ENCODE measurements at places on chromosomes 12 and 14.

DNA sequence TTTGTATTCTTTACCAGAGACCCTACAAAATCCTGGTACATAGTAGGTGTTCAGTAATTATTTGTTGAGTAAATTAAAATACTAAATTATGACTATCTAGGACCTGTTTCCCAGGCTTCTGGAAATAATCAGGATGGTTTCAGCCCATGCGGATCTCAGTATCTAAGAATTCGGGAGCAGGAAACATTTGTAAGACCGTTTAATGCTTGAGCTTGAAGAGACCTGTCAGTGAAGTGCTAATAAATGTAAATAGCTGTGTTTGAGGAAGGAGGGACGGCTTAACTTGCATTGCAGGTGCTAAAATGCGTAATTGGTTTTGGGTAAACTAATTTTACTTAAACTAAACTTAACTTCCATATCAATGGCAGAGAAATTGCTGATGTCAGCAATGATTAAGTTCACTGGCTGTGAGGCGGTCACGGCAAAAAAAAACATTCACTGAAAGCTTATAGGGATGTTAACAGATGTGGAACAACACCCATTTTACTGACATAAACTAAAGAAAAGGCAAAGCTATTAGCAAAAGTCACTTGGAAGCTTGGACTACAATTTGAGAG, 28.6 kb upstream of the AEBP2 start:
- DNase-seq, result no peak

GRCh38 chr14:53006931-53007562, 56.2 kb upstream of the FERMT2 start:
- no peak for DNase-seq

DNA sequence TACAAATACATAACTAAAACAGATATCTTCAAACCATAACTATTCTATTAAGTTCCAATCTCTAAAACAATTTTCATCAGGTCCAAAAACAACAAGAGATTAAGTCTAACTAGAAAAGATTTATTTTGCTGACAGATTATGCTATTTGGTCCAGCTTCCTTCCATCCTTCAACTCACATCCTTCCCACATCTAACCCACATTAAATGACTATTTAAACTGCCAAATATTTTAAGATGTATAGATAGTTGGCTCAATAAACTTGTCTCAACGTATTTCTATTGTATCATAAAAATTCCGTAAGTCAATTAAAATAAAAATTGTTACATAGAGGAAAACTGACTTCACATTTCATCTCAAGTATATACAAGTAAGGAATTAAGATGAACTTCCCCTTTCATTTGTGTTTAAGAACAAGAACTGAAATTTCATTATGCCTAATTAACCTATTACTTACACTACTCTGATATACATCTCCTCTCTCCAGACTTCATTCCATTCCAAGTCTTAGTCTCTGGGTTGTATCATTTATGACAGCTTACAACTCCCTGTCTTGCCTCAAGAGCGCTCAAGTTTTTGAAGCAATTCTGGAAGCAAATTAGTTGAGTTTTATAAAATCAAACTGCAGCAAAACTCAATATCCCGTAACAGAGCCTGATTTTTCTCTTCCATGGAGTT, 25.4 kb downstream of the PAWR start:
- no peak for DNase-seq

- DNase-seq, result no peak
Observed at GRCh38 chr14:83289896-83290295, 1756.2 kb upstream of the SEL1L start.

DNA sequence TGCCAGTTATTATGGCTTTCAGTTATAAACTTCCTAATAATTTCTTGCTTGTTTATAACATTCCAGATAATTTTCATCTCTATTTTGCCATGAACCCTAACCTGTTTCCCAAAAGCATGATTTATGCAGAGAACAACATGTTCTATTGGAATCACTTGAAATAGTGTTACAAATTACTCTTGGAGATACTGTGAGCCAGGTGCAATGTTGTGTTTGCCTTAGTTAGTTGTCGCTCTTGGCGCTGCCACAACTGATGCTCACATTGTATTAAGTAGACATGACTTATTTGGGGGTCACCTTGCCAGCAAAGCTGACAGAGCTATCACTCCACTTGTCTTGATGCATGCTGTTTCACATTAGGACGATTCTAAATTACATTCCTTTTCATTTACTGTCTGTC, 49.4 kb downstream of the TSPAN8 start:
- DNase-seq, result no peak

DNA sequence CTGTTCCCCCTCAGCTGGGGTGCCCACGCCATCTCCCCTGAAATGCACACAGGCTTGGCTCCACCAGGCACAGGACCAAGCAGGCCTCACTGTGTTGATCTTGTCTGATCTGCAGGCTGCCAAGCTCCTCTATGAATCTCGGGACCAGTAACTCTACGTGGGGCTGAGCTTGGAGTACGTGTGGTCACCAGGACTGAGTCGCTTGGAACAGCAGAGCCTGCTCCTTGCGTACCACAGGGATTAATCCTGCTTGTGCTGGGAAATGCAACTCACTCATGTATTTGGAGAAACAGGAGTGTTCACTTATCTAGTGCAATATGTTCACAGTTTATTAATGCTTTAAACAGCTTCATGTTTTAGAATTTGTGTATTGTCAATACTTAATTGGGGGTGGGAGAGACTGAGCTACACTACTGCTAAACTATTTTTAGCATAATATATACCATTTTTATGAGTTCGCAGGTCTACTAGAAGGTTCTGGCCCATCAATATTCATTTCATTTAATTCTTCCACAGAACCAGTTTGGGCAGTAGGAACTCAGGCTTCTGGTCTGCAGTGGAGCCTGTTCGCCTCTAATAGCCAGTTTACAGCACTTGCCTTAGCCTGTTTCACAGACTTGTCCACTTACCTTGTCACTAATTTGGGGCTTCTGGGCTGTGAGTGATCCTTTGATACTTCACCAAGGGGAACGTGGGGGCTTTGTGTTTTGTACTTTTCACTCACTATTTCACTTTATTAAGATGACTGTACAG, 17.4 kb downstream of the ZFYVE21 start:
- DNase-seq, result no peak

DNA sequence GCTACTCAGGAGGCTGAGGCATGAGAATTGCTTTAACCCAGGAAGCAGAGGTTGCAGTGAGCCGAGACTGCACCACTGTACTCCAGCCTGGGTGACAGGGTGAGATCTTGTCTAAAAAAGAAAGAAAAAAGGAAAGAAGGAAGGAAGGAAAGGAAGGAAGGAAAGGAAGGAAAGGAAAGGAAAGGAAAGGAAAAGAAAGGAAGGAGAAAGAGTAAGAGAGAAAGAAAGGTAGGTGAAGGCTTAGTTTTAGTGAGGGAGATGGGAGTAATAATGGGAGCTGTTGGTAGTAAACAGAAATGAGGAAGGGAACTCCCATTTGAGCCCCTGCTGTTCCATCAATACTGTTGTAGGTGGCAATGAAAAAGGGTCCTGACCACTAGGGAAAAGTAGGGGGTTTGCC, 28.8 kb downstream of the SLC24A4 start:
- no peak for DNase-seq

- no peak for DNase-seq
Observed at GRCh38 chr14:91363776-91364523, 53.7 kb downstream of the CCDC88C start.

- DNase-seq, result no peak
Observed at GRCh38 chr12:83827193-83827592, 1085.4 kb downstream of the SLC6A15 start.

DNA sequence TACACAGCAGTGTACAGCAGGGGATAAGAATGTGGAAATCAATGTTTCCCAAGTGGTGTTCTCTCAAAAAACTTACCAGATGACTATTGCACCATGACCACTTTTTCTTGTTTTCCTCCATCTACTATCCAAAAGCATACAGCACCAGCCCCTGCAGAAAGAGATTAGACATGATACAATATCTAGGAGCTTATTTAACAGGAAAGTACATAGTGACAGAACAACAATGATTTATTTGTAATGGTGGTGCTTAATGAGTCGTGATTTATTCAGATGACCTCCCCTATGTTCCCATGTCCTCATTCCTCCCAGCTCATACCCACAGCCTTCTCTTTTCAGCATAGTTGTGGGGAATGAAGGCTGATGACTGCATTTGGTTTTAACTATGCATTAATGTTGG, 413.6 kb downstream of the BTG1 start:
- no peak for DNase-seq

DNA sequence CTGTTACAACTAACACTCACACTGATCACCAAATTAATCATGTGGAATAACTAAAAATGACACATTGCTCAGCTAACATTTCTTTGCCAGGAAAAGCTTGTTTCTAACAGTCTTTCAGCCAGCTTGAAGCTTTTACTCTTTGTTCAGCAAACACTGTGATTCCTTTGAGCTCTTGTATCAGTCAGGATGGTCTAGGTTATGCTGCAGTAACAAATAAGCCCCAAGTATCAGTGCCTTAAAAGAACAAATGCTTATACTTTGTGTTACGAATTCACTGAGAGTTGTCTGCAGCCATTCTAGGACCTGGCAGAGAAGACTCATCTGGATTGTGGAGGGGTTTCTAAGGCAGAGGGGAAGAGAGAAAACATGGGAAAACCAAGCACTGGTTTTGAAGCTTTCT, 47.6 kb upstream of the PIWIL1 start:
- DNase-seq, result no peak

- DNase-seq, result no peak
Observed at GRCh38 chr12:107894589-107894988, 120.1 kb downstream of the ASCL4 start.

DNA sequence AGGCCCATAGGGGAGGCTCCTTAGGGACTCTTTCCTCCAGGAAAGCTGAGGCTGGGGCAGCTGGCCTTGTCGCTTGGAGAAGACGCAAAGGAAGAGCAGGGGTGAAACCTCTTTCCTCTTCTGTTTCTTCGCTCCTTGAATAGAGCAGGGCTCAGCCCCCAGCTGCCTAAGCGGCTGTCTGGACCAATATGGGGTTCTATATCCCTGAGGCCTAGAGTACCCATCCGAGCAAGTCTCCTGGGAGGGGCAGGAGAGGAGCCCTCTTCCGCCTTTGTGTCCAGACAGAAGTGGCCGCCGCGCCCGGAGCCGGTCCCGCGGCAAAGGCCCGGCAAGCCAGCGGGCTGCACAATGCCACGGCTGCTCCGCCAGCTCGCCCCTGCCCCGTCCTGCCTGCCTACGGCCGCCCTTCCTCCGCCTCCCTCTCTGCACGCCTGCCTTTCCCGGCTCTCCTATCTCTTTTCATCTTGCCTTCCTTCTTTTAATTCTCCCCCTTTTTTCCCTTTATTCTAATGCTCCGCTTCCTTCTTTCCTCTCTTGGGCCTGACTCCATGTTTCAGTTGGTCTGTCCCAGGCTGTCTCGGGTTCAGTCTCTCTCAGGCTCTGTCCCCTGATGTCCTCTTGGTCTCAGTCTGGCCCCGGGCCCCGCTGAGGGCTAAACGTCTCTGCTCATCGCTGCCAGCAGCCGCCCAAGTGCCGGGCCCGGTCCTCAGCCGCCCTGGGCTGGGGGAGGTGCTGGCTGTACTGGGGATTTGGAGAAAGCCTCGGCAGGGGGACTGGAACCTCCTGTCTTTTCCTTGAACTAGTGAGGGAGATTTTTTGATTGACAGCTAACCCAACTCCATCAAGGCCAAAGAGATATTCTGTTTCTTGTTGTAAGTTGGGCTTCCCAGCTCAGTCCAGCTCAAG, 2.5 kb upstream of the HOXC9 start:
- no peak for DNase-seq

GRCh38 chr14:93962701-93963601, 13.4 kb downstream of the ASB2 start:
- no peak for DNase-seq

- no peak for DNase-seq
Observed at GRCh38 chr12:11854011-11854499, 204.6 kb downstream of the ETV6 start.

DNA sequence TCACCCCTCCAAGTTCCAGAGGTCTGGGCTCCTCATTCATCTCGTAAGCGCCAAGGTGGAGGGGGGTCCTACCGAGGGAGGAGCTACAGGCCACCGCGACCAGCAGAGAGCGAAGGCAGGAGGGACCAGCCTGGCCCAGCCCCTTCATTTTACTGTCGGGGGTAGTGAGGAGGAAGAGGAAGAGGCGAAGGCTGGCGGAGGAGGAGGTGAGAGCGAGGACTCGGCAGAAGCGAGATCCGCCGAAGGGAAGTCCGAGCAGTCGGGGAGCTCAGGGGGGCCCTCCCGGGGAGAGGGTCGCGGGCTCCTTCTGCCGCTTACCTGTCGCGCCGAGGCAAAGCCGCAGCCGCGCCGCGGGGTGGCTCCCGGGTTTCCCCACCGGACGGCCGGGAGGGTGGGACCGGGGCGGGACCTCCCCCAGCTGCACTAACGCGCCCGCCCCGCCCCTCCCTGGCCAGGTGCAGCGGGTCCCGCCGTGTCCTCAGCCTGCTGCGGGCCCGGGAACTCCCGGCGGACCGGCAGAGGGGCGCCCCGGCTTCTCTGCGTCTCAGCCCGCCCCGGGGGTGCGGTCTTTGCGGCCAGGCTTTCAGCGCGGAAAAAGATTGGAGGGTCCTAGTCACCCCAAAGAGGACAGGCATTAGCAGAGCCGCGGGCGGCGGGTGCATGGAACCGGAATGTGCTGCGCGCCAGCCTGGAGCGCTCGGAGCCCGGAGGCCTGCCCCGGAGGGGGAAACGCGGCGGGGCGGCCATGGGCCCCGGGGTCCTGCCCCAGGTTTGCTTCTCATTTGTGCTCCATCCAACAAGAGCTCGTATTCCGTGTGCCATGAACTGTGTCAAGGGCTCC, at the start of gene GALNT6:
GALNT6 (minus strand) TSS at position 124 of the 841 bp plus-strand sequence. CDS start 11,625 bp downstream, outside the sequence.
- DNase-seq, result peak; percentile 70

GRCh38 chr12:114420944-114421335, 15.0 kb upstream of the TBX5 start:
- no peak for DNase-seq

DNA sequence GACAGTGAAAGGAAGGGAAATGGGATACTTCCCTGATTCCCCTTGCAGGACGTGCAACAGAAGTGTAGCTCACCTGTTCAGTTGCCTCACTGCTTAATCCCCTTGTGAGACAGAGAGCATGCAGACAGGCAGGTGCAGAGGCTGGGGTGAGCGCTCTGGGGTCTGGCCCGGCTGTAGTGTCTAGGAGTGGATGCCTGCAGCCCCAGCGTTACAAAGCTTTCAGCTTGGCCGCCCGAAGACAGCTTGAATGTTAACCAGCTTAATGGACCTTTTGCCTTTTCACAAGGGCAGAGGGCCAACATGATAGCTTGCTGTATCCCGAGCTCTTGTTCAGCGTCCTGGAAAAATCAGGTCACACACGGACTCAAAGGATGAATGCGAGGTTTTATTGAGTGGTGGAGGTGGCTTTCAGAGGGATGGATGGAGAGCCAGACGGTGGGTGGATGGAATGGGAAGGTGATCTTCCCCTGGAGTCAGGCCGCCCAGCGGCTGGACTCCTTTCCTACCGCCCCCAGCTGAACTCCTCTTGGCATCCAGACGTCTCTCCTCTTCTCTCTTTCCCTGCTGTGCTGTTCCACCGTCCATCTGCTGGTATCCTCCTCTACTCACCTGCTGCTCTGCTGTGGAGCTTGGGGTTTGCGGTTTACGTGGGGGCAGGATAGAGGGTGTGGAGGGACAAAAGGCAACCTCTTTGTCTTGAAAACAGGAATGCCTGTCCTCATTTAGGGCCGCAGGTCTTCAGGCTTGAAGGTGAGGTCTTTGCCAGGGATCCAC, 86.2 kb upstream of the RESF1 start:
- DNase-seq, result no peak
